Lower lobe of right lung (tissue), 2 donors: ENCODE measurements at places on chromosomes 4 and X. TPM values are rescaled to one million over a fixed set of nuclear protein-coding genes. Genes with fewer than 3 reads are reported as not detected.

- DNase-seq = no peak
These were observed 150.0 kb downstream of the CBR4 start for GRCh38 chr4:168859888-168860694.

- DNase-seq = no peak
These were observed 9.9 kb upstream of the SCOC start for GRCh38 chr4:140363558-140363957.

GRCh38 chr4:84803720-84804119 lies 162.8 kb downstream of the WDFY3 start:
- no peak for DNase-seq

DNA sequence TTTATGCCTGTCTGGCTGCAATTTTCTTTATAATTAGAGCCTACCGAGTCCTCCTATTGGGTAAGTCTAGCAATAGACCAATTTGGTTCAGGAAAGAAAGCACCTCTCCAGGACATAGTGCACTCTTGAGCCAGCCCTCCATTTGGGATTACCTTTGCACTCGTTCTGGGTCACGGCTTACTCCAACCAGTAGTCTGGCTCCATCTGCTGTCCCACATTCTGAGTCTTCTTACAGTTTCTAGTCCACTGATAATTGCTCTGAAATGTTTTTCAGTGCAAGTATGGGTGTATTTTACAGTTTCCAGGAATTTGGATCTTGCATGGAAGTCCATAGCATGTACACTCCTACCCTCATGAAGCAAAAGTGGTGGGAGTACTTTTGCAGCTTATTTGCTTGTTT lies 34.8 kb upstream of the USP51 start:
- DNase-seq = no peak

Gene FAM133A
- total RNA-seq = not detected

Gene COL25A1
- 0.35 TPM for total RNA-seq

Gene GPR173
- 0.56 TPM for total RNA-seq

DNA sequence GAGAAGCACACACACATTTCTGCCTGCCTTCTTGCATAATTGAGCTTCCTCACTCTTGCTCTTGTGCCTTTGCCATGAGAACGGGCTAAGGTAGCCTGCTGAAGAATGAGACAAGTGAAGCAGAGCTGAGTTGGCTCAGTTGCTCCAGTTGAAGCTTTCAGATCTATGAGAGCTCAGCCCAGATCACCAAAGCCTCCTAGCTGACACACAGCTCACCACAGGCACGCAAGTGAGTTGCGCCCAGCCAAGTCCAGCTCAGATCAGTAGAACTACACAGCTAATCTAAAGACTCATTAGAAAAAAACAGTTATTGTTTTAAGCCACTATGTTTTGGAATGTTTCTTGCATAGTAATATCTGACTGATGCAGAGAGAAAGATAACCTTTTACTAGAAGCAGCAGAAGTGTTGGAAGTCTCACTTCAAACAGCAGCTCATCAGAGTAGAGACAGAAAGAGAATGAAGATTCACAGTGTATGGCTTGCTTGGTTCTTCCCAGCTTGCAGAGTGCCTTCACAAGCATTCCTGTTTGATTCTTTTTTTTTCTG lies 362.4 kb downstream of the MID1IP1 start:
- DNase-seq = no peak

Gene BEX1
- total RNA-seq = 1.2 TPM

DNA sequence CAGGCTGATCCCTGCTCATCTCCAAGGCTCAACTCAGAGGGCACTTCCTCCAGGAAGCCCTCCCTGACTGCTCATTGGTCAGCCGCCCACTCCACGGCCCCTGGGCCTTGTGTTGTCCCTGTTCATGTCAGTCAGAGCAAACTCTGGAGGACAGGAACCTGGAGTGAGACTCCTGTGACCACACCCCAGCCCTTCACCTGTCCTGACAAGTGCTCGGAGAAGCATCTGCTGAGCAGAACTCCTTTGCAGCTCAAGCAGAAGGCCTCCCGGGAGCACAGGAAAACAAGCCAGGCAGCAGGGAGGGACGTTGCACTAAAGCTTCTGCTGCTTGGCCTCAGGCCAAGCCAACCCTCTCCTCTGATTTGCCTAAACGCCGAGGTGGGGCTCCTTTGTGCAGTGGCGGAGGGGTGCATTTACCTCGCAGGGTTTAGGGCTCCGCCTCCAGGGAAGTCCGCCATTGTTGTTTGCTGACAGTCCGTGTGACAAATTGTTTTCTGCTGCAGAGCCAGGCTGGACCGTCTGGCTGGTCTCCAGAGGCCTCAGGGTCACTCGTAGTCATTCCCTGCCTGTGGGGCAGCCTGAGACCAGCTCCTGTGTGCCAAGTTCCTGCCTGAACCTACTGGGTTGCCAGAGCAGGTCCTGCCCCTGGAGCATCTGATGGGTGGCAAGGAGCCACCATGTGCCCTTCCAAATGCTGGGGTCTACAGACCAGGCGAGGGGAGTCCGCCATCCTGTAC lies 61.8 kb downstream of the C4orf50 start:
- DNase-seq = no peak

DNA sequence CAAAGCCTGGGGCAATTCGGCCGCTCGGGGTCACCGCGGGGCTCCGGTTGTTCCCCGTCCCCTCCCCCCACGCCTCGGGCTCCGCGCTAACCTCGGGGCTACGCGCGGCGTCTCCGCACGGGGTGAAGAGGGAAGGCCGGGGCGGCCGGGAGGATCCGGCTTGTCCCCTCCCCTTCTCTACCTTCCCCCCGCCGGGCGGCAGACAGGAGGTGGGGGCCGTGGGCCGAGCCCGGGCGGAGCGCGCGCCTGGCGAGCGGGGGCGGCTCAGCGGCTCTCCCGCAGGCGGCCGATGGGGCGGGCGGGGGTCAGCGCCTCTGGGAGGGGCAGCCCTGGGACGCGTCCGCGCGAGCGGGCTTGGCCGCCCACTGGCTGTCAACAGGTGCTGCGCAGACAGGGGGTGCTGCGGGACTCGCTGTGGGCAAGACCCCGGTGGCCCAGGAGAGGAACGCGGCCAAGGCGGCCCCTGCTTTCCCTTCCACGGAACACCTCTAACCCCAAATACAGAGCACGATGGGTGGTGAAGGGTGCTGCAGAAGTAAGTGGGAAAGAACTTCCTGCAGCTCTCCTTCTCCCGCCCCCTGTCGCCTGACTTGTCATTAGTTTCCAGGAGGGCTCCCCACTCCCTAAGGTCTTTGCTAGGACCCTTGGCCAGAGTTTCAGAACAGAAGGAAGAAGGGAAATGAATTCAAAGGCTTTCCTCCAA lies at the start of gene PDGFC:
Gene PDGFC, minus strand, starts transcription at position 124 of the 703 bp plus-strand sequence. CDS start 896 bp downstream, outside the sequence.
- peak; percentile 91 for DNase-seq

Gene XAGE2
- 6.7 TPM for total RNA-seq

Gene SPINK2
- not detected for total RNA-seq

DNA sequence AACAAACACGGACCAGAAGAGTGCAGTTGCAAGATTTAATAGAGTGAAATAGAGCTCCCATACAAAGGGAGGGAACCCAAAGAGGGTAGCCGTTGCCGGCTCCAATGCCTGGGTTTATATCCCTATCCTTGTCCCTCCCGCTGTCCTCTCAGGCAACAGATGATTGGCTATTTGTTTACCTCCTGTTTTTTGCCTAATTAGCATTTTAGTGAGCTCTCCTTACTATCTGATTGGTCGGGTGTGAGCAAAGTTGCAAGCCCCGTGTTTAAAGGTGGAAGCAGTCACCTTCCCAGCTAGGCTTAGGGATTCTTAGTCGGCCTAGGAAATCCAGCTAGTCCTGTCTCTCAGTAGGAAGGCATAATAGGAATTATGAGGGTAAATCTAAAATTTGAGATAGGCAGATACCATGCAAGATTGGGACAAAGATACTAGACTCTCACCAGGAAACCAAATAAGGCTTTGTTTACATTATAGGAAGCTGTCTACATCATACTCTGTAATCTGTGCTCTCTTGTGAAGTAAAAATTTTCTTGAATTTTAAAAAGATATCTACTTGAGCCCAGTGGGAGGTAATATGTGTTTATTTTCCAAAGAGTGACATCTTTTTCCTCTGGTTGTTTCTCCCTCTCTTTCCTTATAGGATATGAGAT lies 65.9 kb downstream of the ATP10D start:
- no peak for DNase-seq

DNA sequence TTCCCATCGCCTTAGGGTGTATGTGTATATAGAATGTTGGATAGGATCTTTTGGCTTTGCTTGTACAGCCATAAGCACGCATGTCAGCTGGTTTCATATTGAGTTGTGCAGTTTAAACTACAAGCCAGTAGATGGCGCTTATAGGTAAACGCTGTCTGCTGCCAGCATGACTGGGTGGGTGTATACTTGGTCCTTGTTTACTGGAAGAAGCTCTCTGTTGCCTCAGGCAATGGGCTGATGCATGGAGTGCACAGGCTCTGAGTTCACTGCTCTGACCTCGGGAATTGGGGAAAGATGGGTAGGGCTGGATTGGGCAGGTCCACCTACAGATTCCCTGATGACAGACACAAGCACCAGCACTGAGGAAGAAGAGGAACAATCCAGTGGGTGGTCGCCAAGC lies 831.5 kb downstream of the STIM2 start:
- no peak for DNase-seq

GRCh38 chr4:150570862-150571261 lies 11.1 kb upstream of the MAB21L2 start:
- no peak for DNase-seq

DNA sequence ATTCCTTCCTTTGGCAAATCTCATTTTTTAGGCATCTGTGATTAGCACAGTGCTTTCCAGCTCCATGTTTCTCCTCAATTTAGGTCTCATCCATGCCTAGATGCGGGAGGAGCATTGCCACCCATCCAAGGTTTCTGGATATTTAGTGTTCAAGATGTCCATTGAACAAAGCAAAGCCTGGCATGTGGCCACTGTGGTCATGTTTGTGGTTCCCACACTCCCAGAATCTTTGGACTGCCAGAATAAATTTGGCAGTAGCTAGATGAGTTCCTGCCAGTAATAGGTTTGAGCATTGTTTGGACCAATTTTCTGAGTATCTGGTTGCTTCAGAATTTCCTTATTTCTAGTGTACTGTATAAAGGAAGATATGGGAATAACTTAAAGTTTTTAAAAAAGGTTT lies 1124.1 kb downstream of the ADGRL3 start:
- no peak for DNase-seq

- DNase-seq = no peak
These were observed 217.0 kb downstream of the GUCY2F start for GRCh38 chrX:109264878-109265277.

Gene ASB12
- not detected for total RNA-seq

- no peak for DNase-seq
These were observed 29.8 kb upstream of the TMEM150C start for GRCh38 chr4:82591592-82591991.

Gene REELD1
- 0.35 TPM for total RNA-seq

Gene GJB1
- 1.7 TPM for total RNA-seq

DNA sequence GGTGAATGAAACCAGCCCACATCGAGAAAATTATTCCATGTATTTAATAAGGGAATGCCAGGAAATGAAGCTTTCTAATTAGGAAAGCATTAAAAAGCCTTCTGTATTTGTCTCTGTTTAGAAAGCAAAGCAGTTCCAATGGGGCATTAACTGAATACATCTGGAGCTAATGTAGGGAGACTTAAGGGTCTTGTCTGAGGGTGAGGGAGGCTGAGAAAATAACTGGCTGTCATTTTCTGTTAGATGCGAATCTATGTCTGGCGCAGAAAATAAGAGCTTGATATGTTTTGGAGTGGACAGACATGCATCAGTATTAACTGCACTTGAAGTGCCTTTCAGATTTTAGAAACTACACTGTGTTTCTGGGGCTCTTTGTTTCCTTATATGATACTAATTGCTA lies 111.3 kb downstream of the KLHL8 start:
- DNase-seq = no peak

DNA sequence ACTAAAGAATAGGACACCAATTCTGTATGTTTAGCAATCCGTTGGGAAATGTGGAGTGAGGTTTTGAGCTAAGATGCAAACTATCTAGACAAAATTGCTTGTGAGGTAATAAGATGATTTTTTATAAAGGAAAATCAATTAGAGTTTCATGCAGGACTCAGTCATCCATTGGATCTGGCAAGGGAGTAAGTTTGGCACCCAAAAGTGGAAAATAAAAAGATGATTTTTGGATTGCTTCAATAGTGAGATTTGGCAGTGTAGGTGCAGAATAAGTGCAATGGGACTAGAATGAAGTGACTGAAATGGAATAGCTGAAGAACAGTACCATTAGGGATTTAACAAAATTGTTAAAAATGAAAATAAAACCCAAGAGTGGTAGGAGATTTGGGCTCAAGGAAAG lies 290.5 kb upstream of the EPHA5 start:
- no peak for DNase-seq

- peak; percentile 39 for DNase-seq
These were observed 139.5 kb downstream of the SH3KBP1 start for GRCh38 chrX:19747652-19748610.

- DNase-seq = no peak
These were observed 19.2 kb upstream of the WFS1 start for GRCh38 chr4:6250235-6250983.

Gene FDCSP
- not detected for total RNA-seq

Gene CSAG1
- not detected for total RNA-seq

Gene RAB40A
- total RNA-seq = 0.53 TPM

DNA sequence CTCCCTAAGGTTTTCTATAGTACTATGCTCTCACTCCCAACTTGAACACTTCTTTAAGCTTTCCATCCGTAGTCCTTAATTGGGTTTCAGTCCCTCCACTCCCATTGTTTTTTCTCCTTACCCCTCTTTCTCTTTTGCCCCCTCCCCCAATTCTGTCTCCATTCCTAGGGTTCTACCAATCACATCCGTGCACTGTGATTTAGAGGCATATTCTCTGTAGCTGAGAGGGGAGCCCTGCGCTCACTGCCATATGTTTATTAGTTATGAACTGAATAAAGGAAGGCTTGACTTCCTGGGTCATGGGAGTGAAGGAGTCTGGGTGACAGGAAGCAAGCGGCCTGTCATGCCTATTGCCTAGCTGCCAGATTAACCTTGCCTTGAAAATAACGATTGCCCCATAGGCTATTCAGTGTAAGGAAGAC lies 471 bp downstream of the MCTS1 start:
- DNase-seq = no peak

DNA sequence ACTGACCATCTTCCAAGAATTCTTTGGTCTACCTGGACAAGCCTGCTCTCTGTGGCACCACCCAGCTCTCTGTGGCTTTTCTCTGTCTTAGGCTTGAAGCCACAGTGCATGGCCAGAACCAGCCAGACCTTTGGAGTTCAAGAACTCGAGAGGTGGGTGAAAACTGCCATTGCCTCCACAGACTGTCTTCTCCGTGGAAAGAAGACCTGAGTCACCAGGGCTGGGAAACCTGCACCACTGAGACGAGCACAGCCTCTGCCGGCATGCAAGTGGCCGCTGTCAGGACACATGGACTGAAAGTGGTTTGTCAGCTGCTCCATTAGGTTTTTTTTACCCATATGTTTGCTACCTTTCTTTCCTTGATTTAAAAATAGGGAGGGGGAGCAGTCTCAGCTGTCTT lies 74.5 kb downstream of the MGST2 start:
- no peak for DNase-seq

DNA sequence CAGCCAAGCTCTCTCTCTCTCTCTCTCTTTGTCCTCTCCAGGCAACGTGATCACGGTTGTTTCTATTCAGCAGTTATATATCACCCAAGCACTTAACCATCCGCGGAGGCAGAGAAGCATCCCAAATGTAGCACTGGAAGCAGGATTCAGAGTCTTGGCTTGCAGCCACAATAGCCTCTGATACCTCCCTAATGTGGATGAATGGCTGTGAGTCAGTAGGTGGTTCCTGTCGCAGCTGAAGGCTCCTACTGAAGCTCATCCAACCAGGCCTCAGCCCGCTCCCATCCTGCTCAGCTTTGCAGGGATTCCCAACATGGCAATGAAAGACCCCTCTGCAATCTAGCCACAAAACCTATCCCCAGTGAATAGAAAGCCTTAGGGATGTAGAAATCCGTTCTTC lies 5.1 kb downstream of the HS6ST2 start:
- no peak for DNase-seq
